Activated CD8-positive, alpha-beta memory T cell treated with anti-CD3 and anti-CD28 coated beads for 1 hour (primary cell): ENCODE measurements at places on chromosomes 2 and 18.

GRCh38 chr2:21041943-21042707, 1.7 kb downstream of the APOB start:
- no peak for DNase-seq

- no peak for DNase-seq
Measured at GRCh38 chr18:47915229-47915628, 15.2 kb downstream of the SMAD2 start.

DNA sequence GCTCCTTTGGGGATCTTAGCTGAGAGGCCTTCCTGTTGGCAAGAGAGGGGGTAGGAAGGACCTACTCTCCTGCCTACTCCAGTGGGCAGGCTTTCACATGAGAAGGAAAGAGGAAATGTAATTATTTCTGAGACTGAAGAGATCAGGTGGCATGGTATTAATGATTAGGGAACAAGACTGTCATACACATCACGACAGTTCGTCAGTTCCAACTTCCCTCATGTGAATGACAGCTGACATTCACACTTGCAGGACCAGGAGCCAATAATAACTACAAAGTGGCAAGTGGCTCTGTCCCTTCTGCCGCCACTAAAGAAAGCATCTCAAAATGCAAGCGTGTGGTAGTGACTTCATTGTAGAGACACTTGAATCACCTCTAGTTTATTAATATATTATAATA, 90.0 kb downstream of the ZCCHC2 start:
- no peak for DNase-seq

DNA sequence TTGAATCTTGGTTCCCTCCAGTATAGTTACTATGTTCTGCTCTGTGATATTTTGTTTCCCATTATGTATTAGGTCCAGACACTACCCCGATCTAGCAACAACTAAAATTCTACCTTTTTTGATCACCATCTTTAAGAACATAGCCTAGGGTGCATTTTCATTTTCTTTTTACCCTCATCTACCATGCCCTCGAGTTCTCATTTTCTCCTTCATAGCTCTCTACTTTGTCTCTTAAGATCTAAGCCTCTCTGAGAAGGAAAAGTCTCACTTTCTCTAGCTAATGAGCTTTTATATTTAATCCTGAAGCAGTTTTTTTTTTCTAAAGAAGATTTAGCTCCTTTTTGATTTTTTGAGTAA, 1089.4 kb upstream of the SLC39A10 start:
- no peak for DNase-seq

- no peak for DNase-seq
Measured at GRCh38 chr2:8590938-8591337, 90.9 kb upstream of the ID2 start.

GRCh38 chr18:27954226-27954625, 222.7 kb downstream of the CDH2 start:
- DNase-seq, result no peak

DNA sequence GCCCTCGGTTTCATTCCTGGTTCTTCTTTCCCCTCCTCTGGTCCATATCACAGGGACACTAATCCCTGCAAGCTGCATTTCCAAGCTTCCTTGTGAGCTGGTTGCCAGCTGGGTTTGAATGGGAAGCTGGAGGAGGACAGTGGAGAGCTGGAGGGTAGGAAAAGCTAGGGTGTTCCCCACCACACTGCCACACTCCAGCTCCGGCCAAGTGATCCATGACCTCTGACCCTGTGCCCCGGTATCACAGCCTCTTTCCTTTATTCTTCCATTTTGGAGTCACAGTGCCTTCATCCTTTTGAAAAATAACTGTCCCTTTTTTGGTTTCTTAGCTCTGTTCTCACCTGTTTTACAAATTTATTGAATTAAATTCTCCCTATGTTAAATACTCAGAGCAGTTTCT, 13.1 kb upstream of the NR4A2 start:
- DNase-seq, result no peak

DNA sequence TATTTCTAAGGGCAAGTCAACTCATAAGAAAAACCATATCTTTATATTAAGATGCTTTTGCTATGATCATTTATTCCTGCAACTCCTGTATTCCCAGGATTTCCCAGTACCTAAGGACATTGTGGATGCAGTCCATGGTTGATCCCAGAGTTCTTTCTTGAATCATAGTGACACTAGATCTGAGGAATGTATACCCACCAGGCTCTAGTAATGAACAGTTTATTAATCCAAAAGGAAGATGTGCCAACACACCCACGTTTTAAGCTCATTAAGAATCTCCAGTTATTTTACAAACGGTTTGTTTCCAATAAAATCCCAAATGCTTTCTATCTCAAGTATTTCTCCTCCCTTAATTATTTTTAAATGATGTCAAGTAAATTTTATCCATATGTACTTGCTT, 210.8 kb upstream of the ZEB2 start:
- DNase-seq, result no peak

DNA sequence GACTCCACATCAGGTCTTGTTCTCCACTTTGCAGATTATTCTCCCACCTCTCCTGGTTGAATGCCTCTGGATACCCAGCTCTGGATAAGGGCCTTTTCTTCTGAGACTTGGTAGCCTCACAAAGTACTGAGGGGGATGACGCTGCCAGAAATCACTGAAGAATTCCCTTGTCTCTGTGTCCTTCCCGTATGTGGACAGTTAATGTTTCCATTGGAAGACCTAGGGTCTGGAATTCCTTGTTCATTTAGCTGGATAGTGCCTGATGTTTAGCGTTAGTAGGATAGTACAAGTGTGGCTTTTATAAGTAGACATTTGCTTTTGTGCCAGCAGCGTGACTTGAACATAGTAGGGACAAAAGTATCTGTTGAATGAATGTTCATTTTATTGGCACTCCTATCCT, 76.9 kb downstream of the CLHC1 start:
- no peak for DNase-seq

DNA sequence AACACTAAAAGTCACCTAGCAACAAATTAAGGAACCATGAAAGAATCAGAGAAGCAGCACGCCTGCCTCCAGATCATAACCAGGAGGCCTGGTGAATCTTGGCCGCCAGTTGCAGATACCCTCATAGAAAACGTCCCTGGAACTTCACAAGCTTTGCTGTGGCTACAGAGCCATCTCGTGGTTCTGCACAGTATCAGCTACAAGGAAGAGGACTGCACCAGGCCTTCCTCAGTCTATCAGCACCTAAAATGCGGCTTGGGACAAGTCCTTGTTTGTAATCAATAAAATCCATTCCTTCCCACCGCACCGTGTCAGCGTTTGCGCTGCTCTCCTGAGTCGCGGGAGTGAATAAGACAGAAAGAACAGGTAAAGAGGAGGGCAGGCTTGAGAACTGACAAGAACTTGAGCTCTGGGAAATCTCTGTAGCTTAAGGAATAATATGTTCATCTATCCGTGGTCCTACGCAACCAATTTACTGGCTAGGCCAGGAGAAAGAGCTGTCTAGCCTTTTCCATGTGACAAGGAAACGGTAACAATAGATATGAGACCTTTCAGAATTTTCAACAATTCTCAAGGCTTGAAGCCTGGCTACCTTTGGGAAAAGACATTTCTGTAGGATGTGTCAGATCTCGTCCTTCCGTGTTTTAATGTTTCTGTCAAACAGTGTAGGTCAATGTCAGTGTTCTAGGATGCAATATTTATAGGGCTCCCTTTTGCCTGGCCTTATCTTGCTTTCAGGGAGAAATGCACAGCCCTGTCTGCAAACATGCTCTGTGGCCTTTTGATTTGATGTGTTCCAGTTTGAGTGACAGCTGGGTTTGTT, 128.5 kb upstream of the RAB12 start:
- DNase-seq, result no peak

GRCh38 chr2:8254791-8255447, 426.9 kb upstream of the ID2 start:
- no peak for DNase-seq
